Fibroblast of mammary gland (primary cell): ENCODE measurements at places on chromosomes 12 and 14.

GRCh38 chr12:65823513-65824375 is 539 bp upstream of the HMGA2 start:
- DNase-seq, result peak; percentile 67

GRCh38 chr12:124554429-124555029 is 12.9 kb downstream of the NCOR2 start:
- no peak for DNase-seq

DNA sequence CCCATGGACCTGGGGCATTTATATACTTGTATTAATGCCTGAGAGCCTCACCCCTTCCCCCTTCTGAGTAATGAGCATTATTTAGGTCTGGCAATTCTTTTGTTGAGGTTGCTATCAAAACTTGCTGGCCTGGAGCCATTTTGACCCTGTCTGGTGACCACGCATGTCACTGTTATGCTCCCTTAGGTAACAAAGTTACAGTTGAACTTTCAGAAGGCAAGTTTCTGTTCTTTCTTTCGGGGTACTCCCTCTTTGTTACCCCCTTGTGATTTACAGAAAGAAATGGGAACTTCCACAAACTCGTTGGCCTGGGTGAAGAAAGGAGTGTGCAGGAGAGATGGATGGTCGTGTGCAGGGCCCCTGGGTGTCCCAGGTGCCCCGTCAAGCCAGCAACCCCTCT is 305.4 kb downstream of the DPF3 start:
- no peak for DNase-seq

DNA sequence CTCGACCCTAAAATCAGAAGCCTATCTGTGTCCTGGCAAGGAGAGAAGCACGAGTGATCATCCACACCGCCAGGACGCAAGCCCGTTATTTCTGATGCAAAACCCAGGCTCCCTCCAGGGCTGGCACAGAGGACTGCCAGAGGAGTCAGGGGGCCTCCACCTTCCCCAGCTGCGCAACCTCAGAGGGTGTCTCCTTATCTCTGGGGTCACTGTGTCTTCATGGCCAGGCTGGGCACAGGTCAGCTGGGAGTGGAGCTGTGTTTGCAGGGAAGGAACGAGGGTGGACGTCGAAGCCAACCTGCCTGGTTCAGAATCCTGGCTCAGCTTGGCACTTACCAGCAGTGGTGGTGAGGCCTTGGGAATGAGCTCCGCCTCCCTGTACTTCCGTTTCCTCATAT is 12.0 kb upstream of the SERPINA3 start:
- DNase-seq, result no peak

GRCh38 chr12:16359512-16360491 is 12.4 kb downstream of the MGST1 start:
- DNase-seq, result peak; percentile 73

GRCh38 chr12:100142851-100143559 is at the start of gene BLTP3B:
TSS of gene BLTP3B (minus strand) at chr12:100142874. CDS start at chr12:100142635, 239 bp downstream.
- DNase-seq, result peak; percentile 63

- no peak for DNase-seq
Measured at GRCh38 chr14:85319101-85319500, 210.8 kb upstream of the FLRT2 start.

- DNase-seq, result peak; percentile 64
Measured at GRCh38 chr14:55329999-55330710, 58.9 kb downstream of the FBXO34 start.

- DNase-seq, result no peak
Measured at GRCh38 chr12:120972870-120973543, 5.3 kb upstream of the HNF1A start.

- DNase-seq, result no peak
Measured at GRCh38 chr12:24414480-24414879, 465.0 kb upstream of the SOX5 start.

GRCh38 chr14:21543521-21543960 is 17.4 kb upstream of the SALL2 start:
- DNase-seq, result no peak

- DNase-seq, result no peak
Measured at GRCh38 chr12:74732164-74732784, 194.6 kb downstream of the ATXN7L3B start.
